ENCODE measurements at places on chromosomes 1 and 21. TPM values are rescaled to one million over a fixed set of nuclear protein-coding genes. Genes with fewer than 3 reads are reported as not detected.

Gene C1orf87
- not detected for total RNA-seq

Gene TMPRSS15
- not detected for total RNA-seq

Gene TLR5
- total RNA-seq: 3.9 TPM

Gene CLIC6
- total RNA-seq: 0.95 TPM

Gene KIF2C
- 0.36 TPM for total RNA-seq

GRCh38 chr1:116825720-116826438 is 71.6 kb downstream of the CD2 start:
- DNase-seq: no peak
- H3K36me3 ChIP-seq: no peaks in the 10 kb centered on the region
- no peaks in the 10 kb centered on the region for H3K27me3 ChIP-seq
- no peak overlapping the region for H3K4me3 ChIP-seq
- H3K27ac ChIP-seq: no peak overlapping the region

DNA sequence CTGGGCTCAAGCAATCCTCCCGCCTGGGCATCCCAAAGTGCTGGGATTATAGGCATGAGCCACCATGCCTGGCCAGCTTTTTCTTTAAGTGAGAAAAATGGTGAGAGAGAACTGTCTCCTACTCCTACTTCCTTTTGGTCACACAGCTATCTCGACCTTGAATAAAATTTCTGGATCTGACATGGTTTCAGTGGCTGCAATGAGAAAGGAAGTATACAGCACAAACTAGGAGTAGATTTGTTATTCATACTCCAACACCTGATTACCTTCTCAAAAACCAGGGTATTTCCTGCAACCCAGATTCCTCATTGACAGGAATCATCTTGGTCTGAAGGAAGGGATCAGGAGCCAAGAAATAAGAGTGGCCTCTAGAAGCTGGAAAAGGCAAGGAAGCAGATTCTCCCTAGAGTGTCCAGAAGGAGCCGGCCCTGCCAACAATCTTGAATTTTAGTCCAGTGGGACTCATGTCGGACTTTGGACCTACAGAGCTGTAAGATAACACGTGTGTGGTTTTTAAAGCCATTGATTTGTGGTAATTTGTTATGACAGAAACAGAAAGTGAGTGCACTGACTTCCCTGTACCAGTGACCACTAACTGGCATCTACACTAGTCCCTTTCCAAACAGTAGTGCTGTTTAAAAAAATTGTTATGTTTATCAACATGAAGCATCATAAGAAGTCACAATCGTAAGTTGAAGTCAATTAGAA is 516.6 kb downstream of the SMYD3 start:
- H3K36me3 ChIP-seq: no peaks in the 10 kb centered on the region
- no peak for DNase-seq
- H3K4me1 ChIP-seq: peaks cover 14% of the 10 kb centered on the region
- no peak overlapping the region for H3K4me3 ChIP-seq
- H3K27me3 ChIP-seq: no peaks in the 10 kb centered on the region

DNA sequence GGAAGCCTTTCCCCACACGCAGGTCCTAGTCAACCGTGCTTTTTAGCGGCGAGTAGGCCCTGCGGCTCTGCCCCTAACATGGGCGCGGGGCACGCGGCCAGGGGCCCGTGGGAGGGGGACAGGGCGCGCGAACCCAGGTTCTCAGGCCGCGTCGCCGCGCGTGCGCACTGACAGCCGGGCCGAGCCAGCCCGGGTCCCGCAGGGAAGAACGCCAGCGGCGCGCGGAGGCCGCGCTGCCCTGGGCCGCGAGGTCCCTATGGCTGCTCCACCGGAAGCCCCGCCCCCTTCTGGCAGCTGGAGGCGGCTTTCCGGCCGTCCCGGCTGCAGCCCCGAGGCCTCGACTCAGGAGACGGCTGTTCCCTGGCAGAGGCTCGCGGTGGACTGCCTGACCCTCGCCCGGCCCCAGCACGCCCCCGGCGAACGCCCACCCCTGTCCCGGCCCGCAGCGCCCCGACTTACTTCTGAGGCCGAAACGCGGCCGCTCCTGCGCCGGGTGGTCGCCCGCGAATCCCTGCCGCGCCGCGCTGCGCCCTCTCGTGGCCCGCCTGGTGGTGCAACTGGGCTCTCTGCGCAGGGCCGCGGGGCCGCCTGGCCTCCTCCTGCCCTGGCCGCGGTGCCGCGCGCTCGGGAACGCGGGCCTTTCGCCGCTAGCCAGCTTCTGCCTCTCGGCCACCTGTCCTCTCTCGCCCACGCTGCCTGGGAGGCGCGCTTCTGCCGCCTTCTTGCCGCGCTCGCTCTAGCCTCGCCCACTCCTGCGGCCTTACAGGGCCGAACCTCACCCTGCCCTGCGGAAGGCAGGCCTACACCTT is 16.6 kb upstream of the RIPPLY3 start:
- peak overlapping the region; percentile 58 for H3K4me3 ChIP-seq
- DNase-seq: peak; percentile 97
- H3K4me1 ChIP-seq: no peaks in the 10 kb centered on the region
- H3K36me3 ChIP-seq: no peaks in the 10 kb centered on the region
- no peaks in the 10 kb centered on the region for H3K27me3 ChIP-seq
- H3K27ac ChIP-seq: peak overlapping the region; percentile 92
